ENCODE measurements at places on chromosomes 16 and 17.

GRCh38 chr17:75344666-75345065 lies 55.4 kb upstream of the SLC25A19 start:
- DNase-seq = no peak

DNA sequence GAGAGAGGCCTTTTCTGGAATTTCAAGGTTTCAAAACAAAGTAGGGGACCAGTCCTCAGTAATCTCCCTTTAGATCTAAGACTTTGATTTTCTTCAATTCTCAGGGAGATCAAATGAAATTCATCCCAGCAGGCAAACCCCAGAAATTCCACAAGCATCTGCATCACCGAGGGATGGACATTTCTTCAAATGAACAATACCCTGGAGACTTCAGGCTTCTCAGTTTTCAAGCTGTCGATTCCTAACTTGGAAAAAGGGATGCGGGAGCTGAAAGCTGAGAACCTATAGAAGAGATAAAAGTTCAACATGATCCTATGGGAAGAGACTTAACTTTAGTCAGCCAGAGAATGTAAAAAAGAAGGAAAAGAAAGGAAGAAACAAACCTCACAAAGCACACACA lies 296.9 kb upstream of the CDH5 start:
- no peak for DNase-seq

DNA sequence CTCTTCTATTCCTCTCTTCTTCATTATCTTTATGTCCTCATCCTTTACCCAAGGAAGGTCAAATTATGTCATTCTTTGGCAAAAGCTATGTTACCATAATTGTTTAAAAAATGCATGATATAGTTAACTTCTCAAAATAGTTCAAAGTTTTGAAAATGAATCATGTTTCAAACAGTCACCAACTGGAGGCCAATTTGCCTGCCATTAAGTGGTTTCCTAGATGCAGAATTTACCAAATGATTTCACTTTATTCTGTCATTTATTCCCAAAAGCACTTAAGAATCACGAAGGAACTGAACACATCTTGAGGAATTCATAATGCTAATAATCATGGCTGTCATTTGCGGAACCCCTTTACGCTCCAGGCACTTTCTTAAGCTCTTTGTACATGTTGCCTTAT lies 190.9 kb upstream of the CDH11 start:
- DNase-seq = peak; percentile 27

DNA sequence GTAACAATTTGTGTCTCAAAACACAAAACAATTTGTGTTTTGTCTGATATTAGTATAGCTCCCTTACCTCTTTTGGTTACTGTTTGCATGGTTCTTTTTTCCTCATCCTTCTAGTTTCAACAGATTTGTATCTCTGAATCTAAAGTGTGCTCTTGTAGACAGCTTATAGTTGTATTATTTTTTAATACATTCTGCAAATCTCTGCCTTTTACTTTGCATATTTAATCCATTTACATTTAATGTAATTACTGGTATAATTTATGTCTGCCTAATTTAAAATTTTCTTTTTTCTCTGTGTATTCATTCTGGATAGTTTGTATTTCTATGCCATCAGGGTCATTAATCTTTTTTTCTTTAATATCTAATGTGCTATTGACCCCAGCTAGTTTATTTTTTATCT lies 9.9 kb upstream of the GNAO1 start:
- DNase-seq = no peak

DNA sequence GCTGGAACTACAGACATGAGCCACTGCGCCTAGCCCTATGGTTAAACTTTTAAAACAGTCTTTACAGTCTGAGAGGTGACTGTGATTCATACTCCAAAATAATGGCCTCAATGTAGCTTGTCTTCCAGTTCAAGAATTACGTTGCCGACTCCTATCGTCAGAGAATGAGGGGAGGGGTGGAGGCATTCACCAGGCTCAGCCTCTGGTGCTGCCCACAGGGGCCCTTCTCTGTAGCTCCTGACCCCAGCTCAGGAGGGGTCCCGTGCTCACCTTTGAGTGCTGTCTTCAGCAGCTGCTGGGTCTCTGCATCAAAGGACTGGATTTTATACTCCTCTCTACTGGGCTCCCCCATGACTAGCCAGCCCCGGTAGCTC lies 1.2 kb downstream of the MIF4GD start:
- no peak for DNase-seq

DNA sequence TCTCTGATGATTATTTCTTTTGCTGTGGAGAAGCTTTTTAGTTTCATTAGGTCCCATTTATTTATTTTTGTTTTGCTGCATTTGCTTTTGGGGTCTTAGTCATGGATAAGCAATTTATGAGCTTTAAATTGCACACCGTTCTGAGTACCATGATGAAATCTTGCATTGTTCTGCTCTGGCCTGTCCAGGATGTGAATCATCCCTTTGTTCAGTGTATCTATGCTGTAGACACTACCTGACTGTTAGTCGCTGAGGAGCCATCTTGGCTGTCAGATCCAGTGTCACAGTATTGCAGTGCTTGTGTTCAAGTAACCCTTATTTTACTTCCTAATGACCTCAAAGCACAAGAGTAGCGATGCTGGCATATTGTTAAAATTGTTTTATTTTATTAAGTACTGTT lies 218.0 kb upstream of the CNTNAP4 start:
- no peak for DNase-seq

DNA sequence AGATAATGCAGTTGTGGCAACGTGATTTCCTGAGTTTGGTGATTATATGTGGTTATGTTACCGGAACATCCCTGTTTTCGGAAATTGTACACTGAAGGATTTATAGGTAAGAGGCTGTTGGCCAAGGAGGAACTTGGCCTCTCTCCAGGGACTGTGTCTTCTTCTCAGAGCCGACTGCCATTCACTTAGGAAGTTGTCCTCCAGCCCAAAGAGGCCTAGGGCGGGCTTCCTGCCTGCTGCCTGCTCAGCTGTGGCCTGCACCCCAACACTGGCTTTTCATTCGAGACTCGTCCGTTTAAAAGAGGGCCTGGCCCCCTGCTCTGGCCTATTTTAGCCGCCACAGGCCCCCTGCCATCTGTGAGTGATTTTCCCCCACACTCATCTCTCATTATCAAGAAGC lies 64.3 kb downstream of the ZDHHC7 start:
- DNase-seq = no peak
